CD4-positive, alpha-beta memory T cell (primary cell): ENCODE measurements at places on chromosomes 3 and 15.

DNA sequence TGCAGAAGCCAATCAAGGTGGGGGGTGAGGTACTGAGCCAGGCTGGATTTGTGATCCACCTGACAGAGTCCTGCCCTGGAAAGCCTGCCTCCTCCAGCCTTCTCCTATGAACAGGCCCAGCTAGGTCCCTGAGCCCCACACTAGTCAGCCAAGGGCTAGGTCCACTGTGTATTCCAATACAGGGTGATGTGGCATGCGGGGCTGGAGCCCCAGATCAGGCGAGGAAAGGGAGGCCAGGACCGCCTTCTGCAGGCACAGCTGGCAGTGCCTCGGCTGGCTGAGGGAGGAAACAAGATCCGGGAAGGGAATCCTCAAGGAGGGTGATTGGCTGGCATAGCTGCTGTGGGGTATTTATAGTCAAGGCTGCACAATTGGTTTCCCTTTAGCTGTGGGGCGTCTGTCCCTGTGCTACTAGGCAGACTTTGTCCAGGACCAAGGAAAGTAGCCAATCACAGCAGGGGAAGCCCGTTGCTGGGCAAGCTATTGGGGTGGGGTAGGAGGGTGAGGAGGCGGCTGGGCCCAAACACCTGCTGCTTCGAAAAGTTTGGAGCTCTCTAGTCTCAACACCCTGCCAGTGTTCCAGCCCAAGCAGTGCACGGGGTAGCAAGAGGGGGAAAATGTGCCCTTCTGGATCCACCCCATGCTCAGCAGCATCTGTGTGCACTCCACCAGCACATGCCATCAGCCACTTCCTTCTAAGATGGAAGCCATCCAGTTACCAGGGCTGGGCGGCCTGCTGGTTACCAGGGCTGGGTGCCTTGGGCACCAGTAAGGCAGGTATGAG is 5.9 kb downstream of the KY start:
- DNase-seq, result no peak

DNA sequence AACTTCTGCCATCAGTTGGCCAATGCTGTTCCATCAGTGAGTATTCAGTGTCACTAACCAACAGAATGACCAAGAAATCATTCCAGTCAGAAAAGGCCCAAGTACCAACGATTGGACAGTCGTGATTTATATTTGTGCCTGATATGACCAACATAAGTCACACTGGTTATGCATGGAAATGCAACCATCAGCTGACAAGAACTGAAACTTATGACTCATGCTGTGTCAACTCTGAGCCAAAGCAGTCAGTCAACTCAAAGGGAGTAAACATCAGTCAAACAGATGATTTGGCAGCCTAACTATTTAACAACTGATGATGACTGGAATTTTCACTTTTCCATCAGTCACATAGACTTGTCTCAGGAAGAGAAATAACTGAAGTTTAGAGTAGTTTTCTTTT is 142.4 kb downstream of the ANXA2 start:
- DNase-seq, result no peak

GRCh38 chr3:129004639-129005295 is 3.7 kb downstream of the EFCC1 start:
- DNase-seq, result no peak

DNA sequence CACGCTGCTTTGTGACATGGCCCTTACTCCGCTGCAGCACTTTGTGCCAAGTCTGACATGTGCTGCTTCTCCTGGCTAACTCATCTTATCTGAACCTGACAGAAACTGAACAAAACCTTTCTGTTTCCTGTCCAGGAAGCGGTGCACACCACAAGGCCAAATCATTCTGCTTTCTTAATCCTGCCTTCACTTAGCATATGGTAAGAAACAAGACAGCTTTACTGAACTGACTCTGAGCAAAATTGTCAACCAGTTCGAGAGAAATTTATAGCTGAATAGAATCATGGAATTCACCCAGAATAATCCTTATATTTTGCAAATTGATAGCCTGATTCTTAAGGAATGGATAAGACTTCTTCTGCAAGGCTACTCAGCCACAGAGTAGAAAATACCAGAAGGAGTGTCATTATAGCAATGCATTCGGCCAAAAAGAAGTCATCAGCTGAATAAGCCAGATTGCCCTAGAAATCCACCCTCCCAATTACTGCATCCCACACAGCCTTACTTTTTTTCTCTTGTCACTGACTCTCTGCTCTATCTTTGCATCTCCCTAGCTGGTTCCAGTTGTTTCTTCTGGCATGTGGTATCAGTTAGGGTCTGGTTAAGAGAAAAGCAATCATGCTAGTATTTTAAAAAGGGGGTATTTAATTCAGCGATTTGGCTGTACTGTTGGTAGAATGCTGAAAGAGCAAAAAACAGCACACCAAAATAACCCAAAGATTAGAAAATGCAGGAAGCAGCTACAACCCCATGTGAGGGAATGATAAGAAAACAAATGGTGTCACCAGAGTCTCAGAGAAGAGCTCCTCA is 41.6 kb upstream of the STRIT1 start:
- no peak for DNase-seq

- DNase-seq, result no peak
These were observed 15.2 kb downstream of the PHLDB2 start for GRCh38 chr3:111874177-111874820.

DNA sequence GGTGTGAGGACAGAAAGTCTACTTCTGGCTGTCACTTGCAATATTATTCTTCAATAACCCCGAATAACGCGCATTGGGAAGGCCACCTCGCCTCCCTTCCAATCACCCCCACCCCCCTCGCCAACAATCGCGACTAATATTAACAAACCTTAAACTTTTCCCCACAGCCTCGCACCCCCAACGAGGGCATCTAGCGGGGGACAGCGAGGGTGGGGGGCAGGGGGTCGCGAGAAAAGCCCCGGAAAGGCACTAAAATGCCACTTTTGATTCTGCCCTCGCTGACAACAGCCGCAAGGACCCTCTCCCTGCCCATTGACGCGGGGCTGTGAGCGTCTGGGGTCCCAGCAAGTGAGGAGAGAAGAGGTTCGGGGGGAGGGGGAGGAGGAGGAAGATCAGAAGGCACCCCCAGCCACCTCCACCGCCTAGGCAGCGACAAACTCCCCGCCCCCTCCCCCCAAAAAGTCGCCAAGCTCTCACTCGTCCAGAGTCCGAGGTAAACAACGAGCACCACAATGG is 868 bp downstream of the SATB1 start:
- no peak for DNase-seq

- DNase-seq, result no peak
These were observed 122.0 kb upstream of the SOX14 start for GRCh38 chr3:137641879-137642704.

DNA sequence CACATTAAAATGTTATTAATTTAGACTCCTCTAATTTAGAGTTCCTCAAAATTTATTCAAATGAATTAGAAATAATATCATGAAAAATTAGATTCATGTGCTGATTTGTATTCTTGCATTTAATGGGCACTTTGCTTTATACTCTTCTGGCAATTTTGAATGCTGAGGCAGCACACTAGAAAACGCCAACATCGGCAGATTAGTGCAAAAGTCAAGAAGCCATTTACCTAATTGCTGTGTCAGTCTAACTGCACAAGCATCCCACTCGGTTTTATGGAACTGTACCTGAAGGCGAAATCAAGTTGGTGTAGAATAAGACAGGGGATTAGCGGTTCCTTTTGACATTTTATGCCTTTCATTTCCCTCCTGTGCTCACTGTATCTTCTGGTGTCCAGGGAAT is 382.0 kb downstream of the ROBO2 start:
- no peak for DNase-seq

DNA sequence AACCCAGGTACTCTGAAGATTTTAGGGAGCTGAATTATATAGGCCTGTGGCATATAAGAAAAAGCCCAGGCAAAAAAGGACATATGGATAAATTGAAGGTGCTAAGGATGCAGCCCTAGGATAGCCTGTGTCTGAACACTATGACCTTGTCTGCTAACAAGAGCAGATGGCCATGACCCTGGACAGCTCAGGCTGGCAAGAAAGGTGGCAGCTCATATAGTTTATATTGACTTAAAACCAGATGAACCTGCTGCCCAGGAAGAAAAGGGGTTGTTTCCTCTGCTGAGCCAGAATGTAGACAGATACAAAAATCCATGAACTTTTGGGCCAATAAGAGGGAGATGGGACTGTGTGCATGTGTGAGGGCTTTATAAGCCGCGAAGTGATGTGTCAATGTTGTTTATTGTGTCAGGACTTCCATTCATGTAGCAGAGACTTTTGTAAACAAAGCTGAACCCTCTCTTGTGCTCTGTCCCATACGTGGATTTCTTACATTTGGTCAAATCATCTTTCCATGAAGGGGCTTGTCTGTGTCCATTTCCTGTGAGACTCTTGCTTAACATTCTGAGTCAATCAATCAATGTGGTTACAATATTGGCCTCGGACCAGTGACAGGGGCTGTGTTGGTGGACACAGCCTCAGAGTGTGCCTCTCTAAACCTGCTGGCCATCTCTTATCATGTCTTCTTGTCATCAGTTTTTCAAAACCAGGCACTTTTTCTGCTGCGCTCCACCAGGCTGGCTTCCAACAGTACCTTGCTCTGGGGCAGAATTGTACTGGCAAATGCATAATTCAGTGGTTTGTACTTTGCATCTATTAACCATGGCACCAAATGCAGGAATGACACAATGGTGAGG is 321.2 kb downstream of the WDR72 start:
- DNase-seq, result no peak

- no peak for DNase-seq
These were observed 72.2 kb downstream of the RPLP1 start for GRCh38 chr15:69524814-69525213.

DNA sequence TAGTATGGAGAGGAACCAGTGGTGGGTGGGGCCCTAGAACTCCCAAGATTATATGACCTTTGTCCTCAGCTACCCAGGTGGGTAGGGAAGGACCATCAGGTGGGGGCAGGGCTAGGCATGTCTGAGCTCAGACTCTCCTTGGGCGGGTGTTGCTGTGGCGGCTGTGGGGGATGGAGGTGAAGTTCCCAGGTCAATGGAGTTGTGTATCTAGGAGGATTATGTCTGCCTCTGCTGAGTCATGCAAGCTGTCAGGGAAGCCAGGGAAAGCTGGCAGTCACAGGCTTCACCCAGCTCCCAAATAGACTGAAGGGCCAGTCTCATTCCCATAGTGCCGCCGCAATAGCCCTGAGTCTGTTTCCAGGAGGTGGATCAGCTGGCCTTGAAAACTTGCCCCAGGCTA is 139.7 kb upstream of the CFAP20DC start:
- DNase-seq, result no peak

- no peak for DNase-seq
These were observed 5.8 kb upstream of the RARRES1 start for GRCh38 chr3:158737976-158738615.
